Endothelial cell of umbilical vein (primary cell): ENCODE measurements at places on chromosomes 12 and 14. TPM values are rescaled to one million over a fixed set of nuclear protein-coding genes. Genes with fewer than 3 reads are reported as not detected.

The ACOT4 gene
- 0.53 and 0.69 TPM in 2 replicates for total RNA-seq

The TTC5 gene
- total RNA-seq, result 21.3 and 22.9 TPM in 2 replicates

The SIX6 gene
- total RNA-seq, result not detected in 2 replicates

The NXPH4 gene
- not detected in 2 replicates for total RNA-seq

The ANKRD33 gene
- 0.95 and 1.2 TPM in 2 replicates for total RNA-seq

The LTBP2 gene
- total RNA-seq, result 264 and 268 TPM in 2 replicates

The KRT74 gene
- total RNA-seq, result not detected in 2 replicates

The BATF gene
- not detected in 2 replicates for total RNA-seq

The TAS2R42 gene
- total RNA-seq, result not detected in 2 replicates

The EP400 gene
- 57.3 and 57.7 TPM in 2 replicates for total RNA-seq

The GUCY2C gene
- not detected in 2 replicates for total RNA-seq

The ATP5F1B gene
- 520 and 590 TPM in 2 replicates for total RNA-seq

The ETFBKMT gene
- total RNA-seq, result 2.4 and 3.1 TPM in 2 replicates

The KRT78 gene
- total RNA-seq, result not detected in 2 replicates

The CSRP2 gene
- total RNA-seq, result 12.7 and 13.4 TPM in 2 replicates

The CABP1 gene
- 0.31 and 0.32 TPM in 2 replicates for total RNA-seq

The STAB2 gene
- total RNA-seq, result not detected in 2 replicates

The KSR2 gene
- total RNA-seq, result 5.2 and 6.6 TPM in 2 replicates

The RASSF8 gene
- 58.3 and 59.3 TPM in 2 replicates for total RNA-seq

The BICDL1 gene
- not detected in 2 replicates for total RNA-seq

The TMEM52B gene
- 0.24 TPM in 1 of 2 replicates, not detected in the other for total RNA-seq

The TTLL5 gene
- 70.0 and 93.6 TPM in 2 replicates for total RNA-seq
